ENCODE measurements at places on chromosomes 11 and 22.

- DNase-seq = no peak
Measured at GRCh38 chr22:39244496-39245129, at the start of gene PDGFB. Gene PDGFB (minus strand): TSS chr22:39244982. CDS start chr22:39243963, 1,019 bp downstream.

DNA sequence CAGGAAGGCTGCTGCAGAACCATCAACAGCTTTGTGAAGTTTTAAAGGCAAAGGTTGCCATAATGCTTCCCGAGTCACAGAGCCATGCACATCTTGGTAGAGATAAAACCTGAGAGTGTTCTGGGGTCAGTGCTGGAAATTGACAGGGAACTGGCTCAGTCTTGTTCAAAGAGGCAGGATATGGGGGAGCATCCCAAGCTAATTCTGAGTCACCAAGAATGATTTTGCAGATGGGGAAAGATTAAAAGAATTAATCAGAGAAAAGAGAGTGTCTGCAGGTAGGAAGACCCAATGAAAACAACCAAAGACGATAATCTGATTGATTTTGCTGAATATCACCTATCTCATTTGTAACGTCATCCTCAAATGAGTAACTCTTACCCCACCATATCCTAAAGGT is 99.9 kb upstream of the CD44 start:
- DNase-seq = no peak

- DNase-seq = no peak
Measured at GRCh38 chr11:103228807-103229206, 119.6 kb downstream of the DYNC2H1 start.

DNA sequence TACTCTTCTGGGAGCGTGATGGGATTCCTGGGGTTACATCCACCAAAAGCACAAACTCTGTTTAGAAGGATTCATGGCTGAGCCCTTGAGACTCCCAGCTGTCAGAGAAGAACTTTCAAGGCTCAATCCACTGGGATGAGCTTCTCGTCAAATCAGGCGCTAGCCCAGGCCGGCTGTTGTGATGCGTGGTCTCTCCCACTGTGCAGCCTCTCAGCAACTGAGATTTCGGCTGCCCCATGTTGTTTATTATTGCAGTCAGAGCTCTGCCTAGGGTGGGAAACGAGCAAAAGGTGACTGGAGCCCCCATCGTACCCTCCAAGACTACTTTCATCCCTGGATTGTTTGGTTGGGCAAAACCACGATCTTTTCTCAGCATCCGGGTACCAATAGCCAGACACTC is 251.6 kb downstream of the ETS1 start:
- DNase-seq = no peak

GRCh38 chr11:46916286-46917108 is 1.9 kb downstream of the LRP4 start:
- no peak for DNase-seq

- DNase-seq = no peak
Measured at GRCh38 chr22:44754998-44755397, 2.6 kb downstream of the ARHGAP8 start.

GRCh38 chr11:114289779-114290178 is 6.4 kb upstream of the NNMT start:
- no peak for DNase-seq

- peak; percentile 66 for DNase-seq
Measured at GRCh38 chr22:24061124-24061684, 50.1 kb downstream of the CABIN1 start.

DNA sequence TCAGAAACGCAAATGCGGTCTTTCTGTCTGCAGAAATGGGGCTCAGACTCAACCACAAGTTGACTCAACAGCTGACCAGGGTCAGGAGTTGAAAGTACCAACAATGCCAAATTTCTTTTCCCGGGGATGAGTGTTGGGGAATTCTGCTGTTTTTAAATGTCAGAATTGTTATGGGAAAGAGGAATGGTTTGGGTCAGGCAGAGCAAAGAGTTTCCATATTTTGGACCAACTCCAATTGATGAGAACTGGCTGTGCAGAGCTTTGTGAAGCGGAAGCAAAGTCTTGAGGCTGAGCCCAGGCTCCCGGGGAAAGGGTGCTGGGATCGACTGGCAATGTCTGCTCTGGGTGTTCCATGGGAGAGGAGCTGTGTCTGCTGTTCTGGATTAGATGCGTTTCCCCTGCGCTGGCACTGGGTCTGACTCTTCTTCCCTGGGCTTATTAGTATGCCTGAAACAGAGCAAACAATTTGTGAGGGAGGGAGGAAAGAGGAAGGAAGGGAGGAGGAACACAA is 36.2 kb downstream of the TXN2 start:
- DNase-seq = no peak

DNA sequence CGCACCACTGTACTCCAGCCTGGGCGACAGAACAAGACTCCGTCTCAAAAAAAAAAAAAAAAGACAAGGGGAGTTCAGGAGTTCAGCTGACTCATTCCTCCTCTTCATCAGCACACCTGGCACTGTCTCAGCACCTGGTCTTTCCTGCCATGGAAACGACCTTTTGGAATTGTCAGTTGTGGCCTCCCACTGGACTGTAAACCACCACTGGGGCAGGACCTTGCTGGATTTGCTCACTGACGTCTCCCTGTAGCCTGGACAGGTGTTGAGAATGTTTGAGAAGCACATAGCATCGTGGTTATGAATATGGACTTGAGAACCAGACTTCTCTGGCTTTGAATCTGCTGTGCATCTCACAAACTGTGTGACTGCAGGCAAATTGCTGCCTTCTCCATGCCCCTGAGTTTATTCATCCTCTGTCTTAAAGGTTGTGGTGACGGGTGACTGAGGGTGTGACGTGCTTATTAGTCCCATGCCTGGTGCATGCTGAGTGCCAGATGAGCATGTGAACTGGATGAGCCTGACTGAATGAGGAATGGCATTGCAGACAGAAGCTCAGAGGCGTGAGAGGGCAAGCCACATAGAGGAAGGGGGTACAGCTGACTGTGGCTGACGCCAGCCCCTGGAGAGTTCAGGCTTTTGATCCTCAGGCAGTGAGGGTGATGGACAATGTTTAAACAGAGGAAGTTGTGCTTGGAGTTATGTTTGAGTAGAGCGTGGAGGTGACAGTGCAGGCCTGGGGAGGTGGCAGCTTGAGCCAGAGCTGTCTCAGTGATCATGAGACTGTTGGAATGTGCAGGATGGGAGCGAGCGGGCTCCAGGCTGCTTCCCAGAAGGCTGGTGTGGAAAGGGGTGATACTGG is 12.7 kb downstream of the TOM1 start:
- peak; percentile 63 for DNase-seq

DNA sequence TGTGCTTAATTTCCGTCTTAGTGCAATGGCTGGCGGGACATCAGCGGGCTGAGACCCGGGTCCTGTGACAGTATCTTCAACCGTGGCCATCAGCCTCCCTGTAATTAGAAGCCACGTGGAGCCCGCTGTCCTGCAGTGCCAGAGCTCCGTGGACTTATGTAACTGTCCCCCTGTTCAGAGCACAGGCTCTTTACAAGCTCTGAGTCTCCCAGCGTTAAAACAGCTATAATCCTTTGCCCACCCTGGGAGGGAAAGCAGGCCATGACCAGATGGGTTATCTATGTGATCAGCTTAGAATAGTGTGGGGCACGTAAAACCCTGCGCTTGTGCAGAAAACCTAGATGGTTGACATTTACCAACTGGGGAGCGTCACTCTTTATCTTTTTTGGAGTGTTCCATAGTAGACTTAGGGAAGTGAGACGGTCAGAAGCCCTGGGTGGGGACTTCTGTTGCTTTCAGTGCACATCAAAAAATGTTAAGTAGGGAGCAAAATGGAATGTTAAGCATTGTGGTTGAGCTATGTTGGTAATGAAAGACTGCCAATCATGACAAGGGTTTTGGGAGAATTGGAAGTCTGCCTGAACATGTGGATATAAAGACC is 103.5 kb upstream of the CADM1 start:
- no peak for DNase-seq

DNA sequence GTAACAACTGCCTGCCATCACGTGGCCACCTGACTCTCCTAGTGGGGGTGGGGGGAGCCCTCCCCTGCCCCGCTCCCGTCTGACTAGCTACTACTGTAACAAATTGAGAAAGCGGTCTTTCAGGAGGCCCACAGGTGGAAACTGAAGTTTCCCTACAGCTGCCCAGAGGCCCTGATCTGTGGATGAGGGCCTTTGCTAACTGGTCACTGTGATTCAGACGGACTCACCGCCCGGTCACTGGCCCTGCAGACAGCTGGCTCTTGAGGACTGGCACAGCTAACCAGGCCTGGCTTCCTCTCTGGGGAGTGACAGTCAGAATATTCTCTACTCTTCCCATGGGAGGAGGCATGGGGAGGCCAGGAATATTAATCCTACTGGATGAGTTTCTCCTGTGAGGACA is 116.8 kb downstream of the ARHGAP8 start:
- DNase-seq = no peak

- DNase-seq = no peak
Measured at GRCh38 chr11:65482306-65482850, 16.5 kb upstream of the MALAT1 start.

GRCh38 chr11:94281324-94281723 is 23.1 kb upstream of the IZUMO1R start:
- DNase-seq = no peak

DNA sequence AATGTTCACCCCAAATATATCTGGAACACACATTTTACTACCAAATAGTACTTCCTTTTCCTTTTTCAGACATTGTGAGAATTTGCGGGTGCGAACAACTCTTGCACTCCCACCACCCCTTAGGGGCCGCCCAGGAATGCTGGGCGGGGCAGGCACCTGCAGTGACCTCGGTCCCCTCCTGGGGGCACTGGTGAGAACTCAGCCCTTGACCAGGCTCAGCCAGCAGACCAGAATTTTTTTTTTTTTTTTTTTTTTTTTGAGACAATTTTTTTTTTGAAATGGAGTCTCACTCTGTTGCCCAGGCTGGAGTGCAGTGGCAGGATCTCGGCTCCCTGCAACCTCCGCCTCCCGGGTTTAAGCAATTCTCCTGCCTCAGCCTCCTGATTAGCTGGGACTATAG is 75.8 kb downstream of the ARHGAP8 start:
- no peak for DNase-seq

DNA sequence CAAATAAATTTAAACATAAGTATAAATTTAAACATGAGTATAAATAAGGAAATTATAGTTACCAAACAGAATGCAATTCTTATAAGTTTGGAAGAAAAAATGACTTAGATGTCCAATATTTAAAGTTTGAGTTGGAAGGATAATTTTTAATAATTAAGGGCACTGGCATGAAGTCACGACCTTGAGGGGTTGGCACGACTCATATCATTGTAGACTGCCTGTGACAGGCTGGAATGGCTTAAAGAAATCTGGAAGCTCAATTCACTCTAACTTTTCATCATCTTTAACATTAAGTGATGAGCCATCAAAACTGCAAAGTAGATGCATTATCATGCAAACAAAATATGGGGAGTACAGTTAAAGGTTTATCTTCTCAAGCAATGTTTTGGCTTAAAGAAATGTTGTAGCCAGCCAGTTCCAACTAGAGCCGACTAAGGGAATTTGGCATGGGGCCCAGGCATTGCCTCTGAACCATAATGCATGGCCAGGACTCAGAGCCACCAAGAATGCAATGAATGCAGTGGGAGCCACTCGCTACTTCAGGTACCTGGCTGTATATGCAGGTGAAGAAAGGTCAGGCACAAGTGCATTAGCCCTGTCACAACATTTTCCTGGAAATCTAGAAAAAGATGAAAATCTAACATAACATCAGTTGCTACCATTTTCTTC is 33.4 kb downstream of the PGR start:
- no peak for DNase-seq

GRCh38 chr11:76083563-76084451 is 122.5 kb downstream of the WNT11 start:
- no peak for DNase-seq

DNA sequence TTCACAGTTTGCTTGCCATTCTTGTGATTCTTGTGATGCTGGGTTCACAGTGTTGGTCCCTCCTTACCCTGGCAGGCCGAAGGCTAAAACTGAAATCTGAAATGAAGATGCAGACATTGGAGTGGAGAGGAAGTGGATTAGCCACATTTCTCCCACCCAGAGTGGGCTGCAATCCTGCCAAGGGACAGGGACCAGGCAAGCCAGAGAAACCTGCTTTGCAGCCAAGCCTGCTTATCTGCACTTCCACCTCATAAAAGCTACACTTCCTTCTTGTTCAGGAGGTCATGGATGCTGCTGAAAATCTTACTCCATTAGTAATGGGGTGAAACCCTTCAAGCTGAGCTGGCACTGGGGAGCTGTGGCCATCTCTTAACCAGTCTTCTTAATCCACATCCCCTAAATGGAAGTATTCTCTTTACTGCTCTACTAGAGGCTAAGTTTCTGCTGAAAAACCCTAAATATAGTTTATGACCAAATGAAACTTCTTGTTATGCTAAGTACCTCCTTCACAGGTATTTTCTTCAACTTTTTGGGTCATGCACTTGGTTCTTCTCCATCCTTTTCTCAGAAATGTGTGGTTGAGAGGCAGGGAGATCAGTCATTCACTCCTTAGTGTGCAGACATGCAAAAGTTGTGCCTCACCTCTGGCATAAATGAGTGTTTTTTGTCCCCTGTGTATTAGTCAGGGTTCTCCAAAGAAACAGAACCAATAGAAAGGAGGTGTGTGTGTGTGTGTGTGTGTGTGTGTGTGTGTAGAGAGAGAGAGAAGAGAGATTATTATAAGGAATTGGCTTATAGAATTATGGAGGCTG is 133.9 kb upstream of the BMAL1 start:
- no peak for DNase-seq

- DNase-seq = no peak
Measured at GRCh38 chr22:33569559-33569958, 350.7 kb downstream of the LARGE1 start.

DNA sequence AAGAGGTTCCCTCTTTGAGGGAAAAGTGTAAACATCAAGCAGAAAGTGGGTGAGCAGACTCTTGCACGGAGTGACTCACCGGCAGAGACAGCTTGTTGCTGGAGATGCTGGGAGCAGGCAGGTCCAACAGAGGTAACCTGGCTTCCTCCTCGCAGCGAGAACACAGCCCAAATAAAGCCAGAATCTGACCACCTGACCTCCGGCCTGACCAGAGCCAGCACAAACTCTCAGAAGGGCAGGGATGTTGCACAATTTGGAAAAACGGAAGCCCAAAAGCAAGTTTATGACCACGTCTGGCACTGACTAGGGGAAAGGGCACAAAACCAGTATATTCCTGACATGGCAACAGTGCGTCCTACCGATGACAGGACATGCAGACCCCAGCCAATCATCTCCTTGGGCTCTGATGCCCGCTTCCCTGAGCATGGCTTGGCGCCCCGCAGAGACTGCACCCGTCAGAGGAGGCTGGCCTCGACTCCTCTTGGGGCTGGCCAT is 5.4 kb downstream of the SMCO4 start:
- DNase-seq = peak; percentile 79

GRCh38 chr22:27668828-27669797 is 132.4 kb downstream of the MN1 start:
- no peak for DNase-seq

DNA sequence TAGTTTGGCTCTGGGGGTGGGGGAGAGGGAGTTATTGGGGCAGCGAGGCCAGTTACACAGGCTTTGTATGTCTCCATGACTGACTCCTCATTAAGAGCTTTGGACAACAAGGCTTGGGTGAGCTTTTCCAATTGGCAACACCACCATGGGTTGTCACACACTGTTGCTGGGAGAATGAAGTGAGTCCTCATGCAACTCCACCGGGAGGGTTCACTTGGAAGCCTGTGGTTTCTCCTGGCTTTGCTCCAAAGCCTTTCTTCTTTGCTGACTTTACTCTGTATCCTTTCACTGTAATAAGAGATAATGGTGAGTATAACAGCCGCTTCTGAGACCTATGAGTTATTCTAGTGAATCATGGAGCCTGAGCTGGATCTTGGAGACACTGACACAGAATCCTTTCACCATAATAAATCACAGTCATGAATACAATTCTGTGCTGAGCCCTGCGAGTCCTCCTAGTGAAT is 24.9 kb downstream of the EIF3F start:
- DNase-seq = no peak

All from coronary artery (tissue), 2 donors.